ENCODE measurements at places on chromosomes 1 and 21. TPM values are rescaled to one million over a fixed set of nuclear protein-coding genes. Genes with fewer than 3 reads are reported as not detected.
A peak's percentile ranks its signal among the peaks of the same experiment; 100 is the strongest.

Gene PLA2G4A
- total RNA-seq = 7.3 TPM

DNA sequence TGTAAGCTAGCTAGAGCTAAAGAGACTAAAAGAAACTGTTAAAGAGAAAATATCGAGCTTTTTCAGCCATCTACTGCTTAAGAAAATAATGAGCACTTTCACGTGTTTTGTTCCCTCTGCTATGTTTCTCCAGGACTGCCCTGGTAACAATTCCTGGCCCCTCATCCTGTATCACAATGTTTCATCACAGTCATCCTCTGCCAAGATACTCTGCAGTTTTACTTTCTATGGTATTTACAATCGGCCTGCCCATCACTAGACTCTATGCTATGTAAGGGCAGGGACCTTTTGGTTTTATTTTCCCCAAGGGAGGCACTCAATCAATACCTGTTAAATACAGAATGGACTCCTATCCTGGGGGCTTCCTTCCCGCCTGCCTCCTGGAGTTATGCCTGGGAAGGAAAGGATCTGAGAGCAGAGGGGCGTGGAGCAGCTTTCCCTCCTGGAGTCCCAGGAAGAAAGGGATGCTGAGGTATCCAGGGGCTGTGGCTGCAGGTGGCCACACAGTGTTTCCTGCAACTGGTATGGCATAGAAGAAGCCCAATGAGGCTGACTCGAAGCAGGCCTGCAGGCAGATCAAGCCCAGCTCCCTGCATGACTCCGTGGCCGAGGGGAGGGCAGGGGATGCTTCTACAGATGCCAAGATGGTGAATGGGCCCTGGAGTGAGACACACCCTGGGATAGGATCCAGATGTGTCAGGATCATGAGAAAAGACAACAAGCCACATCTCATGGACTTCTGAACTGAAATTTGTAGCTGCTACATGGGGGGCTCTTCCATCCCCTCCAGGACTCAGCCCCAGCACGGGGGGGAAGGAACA, 52.9 kb downstream of the MATN1 start:
- no peak overlapping the region for H3K27ac ChIP-seq
- no peaks in the 10 kb centered on the region for H3K4me1 ChIP-seq
- peak; percentile 26 for DNase-seq
- no peaks in the 10 kb centered on the region for H3K27me3 ChIP-seq

- H3K4me3 ChIP-seq = no peak within 1 kb of the TSS
- no peak within 1 kb of the TSS for H3K27ac ChIP-seq
- no peaks in the 10 kb centered on the region for H3K4me1 ChIP-seq
- H3K36me3 ChIP-seq = no peaks in the 10 kb centered on the region
These were observed at the start of gene PTPN7 for GRCh38 chr1:202160377-202160940. Gene PTPN7, minus strand, starts transcription at chr1:202160602. Its CDS starts 1,200 bp downstream, at chr1:202159402.

GRCh38 chr1:42992054-42992571, 33.4 kb upstream of the SLC2A1 start:
- DNase-seq = no peak
- H3K4me3 ChIP-seq = no peak overlapping the region
- H3K36me3 ChIP-seq = no peaks in the 10 kb centered on the region
- no peak overlapping the region for H3K27ac ChIP-seq

Gene GBP5
- 7.1 TPM for total RNA-seq

GRCh38 chr1:84078108-84078841, 65.8 kb upstream of the PRKACB start:
- no peaks in the 10 kb centered on the region for H3K27me3 ChIP-seq
- H3K4me3 ChIP-seq = peak overlapping the region; percentile 87
- H3K4me1 ChIP-seq = peaks cover 5% of the 10 kb centered on the region
- no peaks in the 10 kb centered on the region for H3K36me3 ChIP-seq
- peak; percentile 55 for DNase-seq

Gene CDA
- 3.4 TPM for total RNA-seq
